ENCODE measurements at places on chromosomes 7 and 10.

DNA sequence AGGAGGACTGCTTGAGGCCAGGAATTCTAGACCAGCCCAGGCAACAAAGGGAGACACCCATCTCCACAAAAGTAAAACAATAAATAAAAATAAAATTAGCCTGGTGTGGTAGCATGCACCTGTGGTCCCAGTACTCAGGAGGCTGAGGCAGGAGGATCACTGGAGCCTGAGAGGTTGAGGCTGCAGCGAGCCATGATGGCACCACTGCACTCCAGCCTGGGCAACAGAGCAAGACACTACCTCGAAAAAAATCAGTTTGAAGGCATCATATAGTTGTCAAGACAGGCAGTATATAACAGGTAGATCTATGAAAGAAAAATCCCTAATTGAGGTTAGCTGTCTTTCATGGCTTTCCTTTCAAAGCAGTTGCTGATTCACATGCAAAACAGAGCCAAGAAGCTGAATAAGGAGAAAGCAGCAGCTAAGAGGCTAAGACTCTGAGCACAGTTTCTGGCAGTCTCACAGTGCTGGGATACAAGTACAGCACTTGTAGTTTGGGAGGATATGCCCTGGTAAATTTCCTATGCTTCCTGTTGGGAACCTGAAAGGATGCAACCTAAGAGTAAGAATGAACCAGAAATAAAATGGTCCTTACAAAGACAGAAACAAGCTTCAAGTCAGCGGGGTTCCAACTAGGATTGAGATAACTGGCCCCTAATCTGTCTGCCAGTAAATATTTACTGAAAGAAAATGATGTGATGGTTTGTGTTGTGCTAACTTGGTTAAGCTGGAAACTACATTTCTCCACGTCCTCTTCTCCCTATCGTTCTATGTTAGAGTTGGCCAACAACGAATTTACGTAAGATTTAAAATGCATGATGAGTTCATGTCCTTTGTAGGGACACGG lies 368.5 kb upstream of the HPS1 start:
- DNase-seq = no peak

DNA sequence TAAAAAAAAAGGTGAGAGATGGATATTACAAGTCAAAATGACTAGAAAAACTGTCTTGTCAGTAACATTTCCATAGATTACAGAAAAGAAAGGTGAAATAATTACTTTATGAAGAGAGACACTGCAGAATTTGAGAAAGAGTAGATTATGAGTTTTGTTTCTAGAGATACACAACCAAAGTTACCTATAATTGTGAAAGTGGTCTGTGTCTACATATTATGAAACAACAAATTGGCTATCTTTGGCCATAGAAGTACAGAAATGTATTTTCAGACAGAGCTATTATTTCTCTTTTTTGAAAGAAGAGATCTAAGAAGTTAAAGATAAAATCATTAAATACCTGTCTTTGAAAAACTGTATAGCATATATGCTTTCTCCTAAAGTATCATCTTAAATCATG lies 30.1 kb downstream of the KCND2 start:
- no peak for DNase-seq

DNA sequence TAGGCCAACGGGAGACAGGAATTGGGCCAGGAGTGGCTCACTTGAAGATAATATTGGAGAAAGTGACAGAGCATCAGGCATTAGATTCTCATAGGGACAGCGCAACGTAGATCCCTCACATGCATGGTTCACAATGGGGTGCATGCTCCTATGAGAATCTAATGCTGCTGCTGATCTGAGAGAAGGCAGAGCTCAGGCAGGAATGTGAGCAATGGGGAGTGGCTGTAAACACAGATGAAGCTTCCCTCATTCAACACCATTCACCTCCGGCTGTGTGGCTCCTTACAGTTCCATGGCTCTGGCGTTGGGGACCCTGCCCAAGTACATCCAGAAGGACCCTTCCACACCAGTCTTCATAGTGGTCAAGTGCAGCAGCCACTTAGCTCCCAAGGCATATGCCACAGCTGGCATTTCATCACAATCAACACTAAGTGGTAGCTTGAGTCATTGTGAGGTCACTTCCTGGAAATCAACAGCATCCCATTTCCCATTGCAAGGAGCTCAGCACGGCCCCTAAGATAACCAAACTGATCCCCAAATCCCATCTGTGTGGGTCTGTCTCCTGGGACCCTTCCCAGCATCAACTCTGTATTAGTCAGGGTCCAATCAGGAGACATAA lies 174.5 kb downstream of the TPST1 start:
- DNase-seq = no peak

- no peak for DNase-seq
Measured at GRCh38 chr7:15174485-15174884, 271.9 kb upstream of the DGKB start.

GRCh38 chr10:114566064-114566463 lies 92.0 kb downstream of the ABLIM1 start:
- no peak for DNase-seq

Measured in vagina (tissue), 2 donors.